ENCODE measurements at places on chromosomes 16 and 17. TPM values are rescaled to one million over a fixed set of nuclear protein-coding genes. Genes with fewer than 3 reads are reported as not detected.
A peak's percentile ranks its signal among the peaks of the same experiment; 100 is the strongest.

DNA sequence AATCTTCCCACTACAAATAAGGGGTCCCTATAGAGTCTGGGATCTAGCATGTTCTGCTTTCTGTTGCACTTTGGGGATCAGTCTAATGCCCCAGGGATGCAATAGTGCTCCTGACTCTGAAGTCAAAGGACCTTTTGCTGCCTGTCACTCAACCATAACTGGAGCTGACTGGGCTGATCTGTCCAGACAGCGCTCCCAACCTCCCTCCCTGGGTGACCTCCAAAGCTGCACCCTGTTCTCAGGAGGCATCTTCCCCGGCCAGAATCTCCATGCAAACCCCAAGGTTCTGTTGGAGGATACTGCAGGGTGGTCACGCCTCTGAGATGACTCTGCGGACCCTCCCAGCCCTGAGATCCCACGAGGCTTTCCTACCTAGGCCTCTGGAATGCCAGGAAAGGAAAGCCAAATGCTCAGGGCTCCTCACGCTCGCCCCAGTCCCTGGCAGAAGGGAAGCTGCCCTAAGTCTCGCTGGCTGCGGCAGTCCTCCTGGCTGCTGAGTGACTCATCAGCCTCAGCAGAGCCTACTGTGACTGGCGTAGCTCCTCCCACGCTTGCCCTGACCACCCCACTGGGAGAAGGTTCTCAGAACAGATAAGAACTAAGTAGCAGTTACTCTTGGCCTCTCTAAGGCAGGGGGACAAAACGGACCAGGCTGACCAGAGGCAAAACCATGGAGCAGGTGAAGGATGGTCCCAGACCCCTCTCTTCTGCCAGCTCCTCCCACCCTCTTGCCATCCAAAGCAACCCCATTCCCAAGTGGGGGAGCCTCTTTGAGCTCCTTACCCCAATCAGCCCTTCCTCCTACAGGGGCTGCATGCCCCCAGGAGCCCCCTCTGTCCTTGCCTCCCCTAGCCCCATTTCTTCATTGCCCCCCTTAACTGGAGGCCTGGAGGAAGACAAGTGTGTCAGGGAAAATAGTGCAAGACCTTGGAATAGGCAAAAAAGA, 124.1 kb upstream of the TNRC6C start:
- DNase-seq: peak; percentile 72

DNA sequence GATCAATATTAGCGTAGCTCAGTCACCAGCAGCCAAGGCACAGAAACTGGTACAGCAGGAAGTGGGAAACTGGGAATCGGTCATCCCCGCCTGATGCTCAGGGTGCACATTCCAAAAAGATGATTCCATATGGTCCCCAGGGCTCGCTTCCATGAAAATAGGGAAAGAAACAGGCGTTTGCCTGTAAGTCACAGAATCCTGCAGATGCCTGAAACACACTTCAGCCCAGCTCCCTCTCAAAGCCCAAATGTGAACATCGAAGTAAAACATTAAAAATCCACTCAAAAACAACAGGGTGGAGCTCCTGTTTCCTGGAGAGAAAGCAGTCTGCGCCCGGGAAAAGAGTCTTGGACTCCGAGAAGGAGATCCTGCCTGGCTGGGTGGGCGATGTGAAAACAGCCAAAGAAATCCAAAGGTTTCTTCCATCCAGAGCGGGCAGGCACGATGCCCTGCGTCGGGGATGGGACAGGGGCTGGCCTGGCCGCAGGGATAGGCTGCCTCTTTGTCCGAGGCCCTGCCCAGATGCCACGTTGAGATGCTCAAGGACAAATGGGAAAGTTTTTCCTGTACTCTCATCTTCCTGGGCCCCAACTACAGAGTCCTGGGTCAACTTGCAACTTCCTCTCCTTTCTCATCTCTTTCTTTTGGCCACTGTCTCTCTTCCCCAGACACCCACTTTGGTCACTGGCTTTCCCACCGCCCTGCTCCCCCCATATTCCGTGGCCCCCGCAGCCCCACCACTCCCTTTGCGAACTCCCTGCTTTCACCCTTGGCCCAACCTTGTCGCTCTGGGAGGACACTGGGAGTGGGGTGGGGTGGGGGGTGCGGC, 743 bp downstream of the WIPI1 start:
- DNase-seq: no peak

DNA sequence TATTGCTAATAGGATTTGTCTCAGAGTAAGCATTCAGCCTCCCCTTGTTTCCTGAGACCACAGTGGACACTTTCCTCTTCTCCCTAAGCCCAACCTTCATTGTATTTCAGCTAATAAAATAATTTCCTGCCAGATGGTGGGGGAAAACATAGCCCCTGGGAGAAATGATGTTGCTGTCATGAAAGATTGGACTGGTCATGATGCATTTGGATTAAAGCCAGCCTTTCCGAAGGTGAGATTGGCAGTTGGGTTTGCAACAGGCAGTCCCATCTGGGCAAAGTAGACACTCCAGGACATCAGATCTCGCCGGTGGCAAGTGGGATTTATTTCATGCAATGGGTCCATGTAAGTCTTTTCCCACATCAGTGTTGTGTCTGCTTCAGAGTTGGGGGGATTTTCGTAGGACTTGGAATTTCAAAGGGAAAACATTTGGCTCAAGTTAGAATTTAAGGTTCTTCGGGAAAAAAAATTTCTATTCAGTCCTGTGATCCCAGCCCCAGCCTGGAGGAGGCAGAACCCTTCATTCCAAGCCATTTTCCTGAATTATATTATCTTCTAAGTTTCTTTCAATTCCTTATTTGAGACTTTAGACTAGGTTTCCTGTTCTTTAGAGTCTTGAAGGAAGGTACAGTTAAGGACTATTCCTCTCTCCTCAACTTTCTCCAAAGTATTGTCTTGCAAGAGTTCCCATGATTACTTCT, 391.7 kb downstream of the XYLT1 start:
- DNase-seq: no peak

- DNase-seq: no peak
Measured at GRCh38 chr17:10648381-10648780, 8.7 kb downstream of the MYH3 start.

GRCh38 chr16:68707340-68708152, 29.5 kb upstream of the CDH1 start:
- DNase-seq: no peak

- DNase-seq: no peak
Measured at GRCh38 chr16:63813862-63814261, 1308.0 kb downstream of the CDH11 start.

DNA sequence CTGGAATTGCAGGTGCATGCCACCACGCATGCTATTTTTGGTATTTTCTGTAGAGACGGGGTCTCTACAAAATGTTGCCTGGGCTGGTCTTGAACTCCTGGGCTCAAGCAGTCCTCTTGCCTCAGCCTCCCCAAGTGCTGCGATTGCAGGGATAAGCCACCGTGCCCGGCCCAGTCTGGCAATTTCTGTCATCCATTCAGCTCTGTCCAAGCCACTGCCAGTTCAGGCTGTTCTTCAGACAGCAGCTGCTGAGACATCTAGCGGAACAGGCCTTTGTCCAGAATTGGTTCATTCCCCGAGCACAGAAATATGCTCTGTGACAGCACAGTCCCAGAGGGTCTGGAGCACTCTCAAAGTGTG, 5.4 kb downstream of the SLC47A1 start:
- DNase-seq: no peak

GRCh38 chr17:80960797-80961452, 30.7 kb upstream of the CHMP6 start:
- no peak for DNase-seq

DNA sequence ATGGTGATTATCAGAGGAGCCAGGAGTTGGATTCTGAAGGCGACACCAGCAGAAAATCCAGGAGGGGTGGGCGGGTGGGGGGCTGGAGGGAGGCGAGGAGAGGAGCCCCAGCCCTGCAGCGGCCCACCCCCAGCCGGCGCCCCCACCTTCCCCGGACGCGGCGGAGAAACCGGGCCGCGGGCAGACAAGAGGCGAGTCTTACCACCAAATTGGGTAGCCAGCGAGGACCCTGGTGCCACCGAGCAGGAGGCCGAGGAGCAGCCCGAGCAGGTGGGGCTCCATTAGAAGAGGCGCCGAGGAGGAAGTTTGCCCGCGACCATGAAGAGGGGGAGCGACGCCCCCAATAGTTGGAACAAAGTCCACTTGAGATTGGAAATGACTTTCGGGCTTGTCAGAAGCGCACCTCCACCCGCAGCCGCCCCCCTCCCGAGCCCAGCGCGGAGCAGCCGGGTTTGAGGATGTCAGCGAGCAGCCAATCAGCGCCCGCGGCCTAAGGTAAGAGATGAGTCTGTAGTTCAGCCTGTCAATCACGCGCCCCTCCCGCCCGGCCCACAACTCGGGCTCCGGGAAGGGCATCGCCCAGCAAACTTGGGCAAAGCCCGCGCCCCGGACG, at the start of gene WNT3:
Gene WNT3 (minus strand): TSS at position 377 of the 613 bp plus-strand sequence. CDS start 95 bp downstream, at position 282.
- peak; percentile 23 for DNase-seq

GRCh38 chr16:3670711-3671110, 16.2 kb downstream of the DNASE1 start:
- peak; percentile 19 for DNase-seq

- no peak for DNase-seq
Measured at GRCh38 chr17:76822184-76822778, 45.9 kb upstream of the MGAT5B start.

DNA sequence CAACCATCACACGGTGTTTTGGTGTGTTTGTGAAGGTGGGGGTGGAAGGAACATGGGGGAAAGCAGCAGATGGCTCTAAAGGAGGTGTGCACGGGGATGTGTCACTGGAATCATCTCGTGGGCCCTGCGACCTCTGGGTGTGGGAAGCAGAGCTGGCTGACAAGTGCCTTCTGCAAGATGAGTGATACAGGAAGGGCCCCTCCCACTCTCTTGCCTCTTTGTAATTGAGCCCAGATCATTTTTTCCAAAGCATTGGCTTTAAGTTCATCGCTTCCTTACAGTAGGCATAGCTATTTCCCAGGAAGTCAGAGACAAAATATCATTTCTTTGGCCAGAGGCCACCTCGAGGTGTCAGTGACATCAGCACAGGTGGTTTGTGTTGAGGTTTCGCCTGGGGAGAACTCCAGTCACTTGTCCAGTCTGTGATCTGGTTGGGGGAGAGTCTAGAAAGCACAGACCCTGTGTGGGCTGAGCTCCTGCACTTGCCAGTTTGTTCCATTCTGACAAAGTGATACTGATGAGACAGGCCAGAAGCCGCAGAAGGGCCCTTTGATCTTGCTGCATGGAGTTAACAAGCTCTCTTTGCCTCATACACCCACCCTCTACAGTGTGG, 20.6 kb upstream of the SNTB2 start:
- DNase-seq: peak; percentile 17

GRCh38 chr16:68079626-68080344, 5.4 kb upstream of the NFATC3 start:
- peak; percentile 85 for DNase-seq

DNA sequence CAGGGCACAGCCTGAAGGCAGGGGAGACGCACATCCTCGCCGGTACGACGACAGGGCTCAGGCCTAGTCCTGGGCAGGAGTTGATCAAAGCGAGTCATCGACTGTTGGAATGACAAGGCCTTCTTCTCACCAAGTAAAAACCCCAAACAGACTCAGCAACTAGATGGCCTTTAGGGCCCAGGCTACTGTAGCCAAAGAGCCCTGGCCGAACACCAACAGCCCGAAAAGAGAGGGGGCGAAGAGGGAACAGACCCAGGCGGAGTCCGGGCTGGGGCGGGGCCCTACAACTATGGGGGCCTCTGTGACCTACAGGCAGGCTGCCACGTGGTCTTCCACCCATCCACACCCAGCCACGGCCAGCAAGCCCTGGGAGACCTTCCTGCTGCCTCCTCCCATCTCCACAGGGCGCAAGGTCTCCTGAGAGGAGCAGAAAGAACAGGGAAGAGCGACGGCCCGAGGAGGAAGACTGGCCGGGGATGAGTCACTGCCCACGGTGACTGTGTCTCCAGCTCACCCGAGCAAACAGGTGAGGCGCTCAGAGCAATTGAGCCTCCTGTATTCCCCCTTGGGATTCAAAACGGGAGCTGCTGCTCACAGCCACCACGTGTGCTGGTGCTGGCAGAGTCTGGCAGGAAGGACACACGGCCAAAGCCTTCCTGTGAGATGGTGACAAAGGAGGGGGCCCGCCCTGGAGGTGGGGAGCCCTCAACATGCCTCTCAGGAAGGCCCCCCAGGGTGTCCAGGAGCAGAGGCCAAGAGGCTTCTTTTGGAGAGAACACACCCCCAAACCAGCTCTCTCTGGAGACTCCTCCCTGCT, 17.7 kb downstream of the SLC16A3 start:
- no peak for DNase-seq

DNA sequence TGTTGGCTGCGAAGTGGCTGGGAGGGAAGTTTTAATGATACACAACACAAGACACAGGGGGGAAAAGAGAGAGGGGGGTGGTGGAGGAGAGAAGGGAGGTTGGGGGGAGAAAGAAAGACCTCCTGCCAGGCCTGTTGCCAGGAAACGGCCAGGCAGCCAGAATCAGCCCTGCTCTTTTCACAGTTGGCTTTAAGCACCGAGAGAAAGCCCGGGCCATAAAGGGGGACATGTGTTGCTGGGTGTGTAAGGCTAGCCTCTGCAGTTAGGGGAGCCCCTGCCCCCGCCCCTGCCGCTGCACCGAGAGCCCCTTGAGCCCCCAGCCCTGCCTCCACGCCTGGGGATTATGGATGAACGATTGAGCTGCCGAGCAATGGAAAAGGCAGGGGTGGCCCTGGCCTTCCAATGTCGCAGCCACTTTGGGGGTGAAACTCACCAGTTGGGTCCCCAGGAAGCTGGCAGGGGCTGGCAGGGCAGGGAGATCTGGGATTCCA, 13.9 kb upstream of the WNT3 start:
- no peak for DNase-seq

DNA sequence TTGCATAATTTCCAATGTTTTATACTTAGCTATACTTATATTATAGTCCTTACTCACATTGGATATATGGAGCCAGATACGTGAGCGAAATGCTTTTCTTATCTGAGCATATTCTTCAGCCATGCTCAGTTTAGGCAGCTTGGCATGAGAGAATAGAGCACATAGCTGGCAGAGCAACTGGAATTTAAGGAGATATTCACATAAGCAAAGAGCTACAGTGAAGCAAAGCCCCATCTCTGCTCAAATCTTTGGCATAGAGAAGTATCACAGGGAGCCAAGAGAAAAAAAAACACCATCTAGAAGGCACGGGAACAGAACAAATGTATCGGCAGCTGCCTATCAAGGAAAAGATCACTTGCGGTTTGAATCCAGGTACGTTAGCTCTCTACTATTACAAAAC, 734.2 kb upstream of the KIF2B start:
- no peak for DNase-seq

SMIM5 gene
- 1.1 TPM for polyA plus RNA-seq

KRT28 gene
- not detected for polyA plus RNA-seq

NFE2L1 gene
- 7.1 TPM for polyA plus RNA-seq

GAS7 gene
- 8.1 TPM for polyA plus RNA-seq

SEPTIN12 gene
- not detected for polyA plus RNA-seq

PLXDC1 gene
- polyA plus RNA-seq: 2.8 TPM

OR4D1 gene
- 1.4 TPM for polyA plus RNA-seq

TBC1D3B gene
- not detected for polyA plus RNA-seq

POLR3K gene
- 26.9 TPM for polyA plus RNA-seq

CDK10 gene
- 35.2 TPM for polyA plus RNA-seq

TPSD1 gene
- not detected for polyA plus RNA-seq

AANAT gene
- not detected for polyA plus RNA-seq

Data from immature natural killer cell (primary cell).